ENCODE measurements at places on chromosomes 6 and 20. TPM values are rescaled to one million over a fixed set of nuclear protein-coding genes. Genes with fewer than 3 reads are reported as not detected.

DNA sequence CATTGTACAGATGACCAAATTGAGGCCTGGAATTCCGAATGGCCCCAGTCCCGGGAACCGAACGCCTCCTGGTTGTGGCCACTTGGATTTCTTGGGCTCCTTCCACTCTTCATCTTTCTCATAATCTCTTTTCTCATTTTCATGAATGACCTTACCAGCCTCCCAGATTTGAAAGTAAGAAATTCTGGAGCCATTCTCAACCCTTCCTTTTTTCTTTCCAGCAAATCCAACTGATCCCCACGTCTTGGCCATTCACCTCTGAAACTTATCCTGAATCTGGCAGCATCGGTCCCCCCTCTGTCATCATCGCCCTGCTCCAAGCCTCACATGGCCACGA lies 5.9 kb upstream of the SLC12A5 start:
- DNase-seq = no peak

GRCh38 chr6:161300823-161301222 lies 27.0 kb upstream of the AGPAT4 start:
- no peak for DNase-seq

DNA sequence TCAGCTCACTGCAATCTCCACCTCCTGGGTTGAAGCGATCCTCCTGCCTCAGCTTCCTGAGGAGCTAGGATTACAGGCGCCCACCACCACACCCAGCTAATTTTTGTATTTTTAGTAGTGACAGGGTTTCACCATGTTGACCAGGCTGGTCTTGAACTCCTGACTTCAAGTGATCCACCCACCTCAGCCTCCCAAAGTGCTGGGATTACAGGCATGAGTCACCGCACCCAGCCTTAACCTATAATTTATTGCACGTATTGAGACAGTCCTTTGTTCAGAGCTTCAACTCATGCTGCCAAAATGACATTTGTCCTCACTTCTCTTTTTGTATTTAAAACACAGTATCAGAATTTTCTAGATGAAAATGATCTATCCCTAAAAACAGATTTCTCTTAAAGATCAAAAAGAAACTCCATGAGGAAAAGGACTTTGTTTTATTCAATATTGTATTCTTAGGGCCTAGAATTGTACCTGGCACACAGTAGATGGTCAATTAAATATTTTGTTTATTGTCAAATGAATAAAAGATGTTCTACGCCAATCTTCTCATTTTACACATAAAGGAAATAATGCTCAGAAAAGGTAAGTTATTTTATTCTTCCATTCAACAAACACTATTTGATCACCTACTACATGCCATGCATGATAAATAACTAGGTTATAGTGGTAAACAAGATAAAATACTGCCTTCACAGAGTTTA lies 10.8 kb downstream of the SERAC1 start:
- no peak for DNase-seq

DNA sequence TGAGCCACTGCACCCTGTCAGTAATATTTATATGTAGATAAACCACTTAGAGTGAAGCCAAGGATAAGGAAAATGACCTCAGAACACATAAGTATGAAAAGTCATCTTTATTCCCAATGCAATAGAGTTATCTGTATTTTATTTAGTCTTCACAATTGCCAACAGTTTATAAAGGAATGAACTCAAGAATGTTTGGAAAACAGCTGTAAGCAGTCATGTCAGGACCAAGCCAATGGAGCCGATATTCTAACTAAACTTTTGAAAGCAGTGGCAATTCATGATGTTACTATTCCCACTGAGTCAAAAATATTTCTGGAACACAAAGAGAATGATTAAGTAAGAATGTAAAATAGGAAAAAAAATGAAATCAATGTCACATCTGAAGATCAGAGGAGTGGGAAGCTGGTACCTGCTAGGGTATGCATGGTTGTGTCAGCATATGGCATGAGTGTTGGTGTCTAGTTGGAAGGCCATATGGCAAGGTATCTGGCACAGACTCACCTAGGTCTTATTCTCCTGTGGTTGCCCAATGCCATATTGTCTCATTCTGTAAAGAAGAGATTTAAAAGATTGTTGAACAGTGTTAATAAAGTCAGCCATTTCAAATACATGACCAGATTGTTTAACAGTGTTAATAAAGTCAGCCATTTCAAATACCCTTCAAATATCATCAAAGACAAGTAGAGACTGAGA lies 118.2 kb downstream of the ADAT2 start:
- DNase-seq = no peak

- no peak for DNase-seq
Observed at GRCh38 chr6:163420289-163420614, 5.7 kb downstream of the QKI start.

Gene ITCH
- 73.6 TPM for total RNA-seq

Gene RRBP1
- 392 TPM for total RNA-seq

Gene RALGAPA2
- 6.6 TPM for total RNA-seq

Data from astrocyte (in vitro differentiated cells and primary cell).